ENCODE measurements at places on chromosomes 1 and 21.

DNA sequence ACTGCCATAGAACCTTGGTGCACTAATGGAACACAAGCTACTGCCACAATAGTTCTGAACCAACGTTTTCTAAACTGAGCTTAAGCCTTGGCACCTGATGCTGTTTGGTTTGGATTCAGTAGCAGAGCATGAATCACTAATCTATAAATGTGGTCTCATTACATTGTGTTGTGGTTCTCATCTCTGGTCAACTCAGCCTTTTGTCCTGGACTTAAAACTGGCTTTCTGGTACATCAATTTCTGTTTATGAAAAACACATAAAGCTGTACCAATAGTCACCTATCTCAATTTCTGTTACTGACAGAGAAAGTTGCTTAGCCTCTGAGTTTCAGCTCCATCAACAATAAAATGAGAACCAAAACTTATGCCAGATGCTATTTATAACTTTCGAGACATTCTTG is 197.5 kb upstream of the KIAA0040 start:
- no peak for DNase-seq

- no peak for DNase-seq
Measured at GRCh38 chr1:225544263-225544662, 108.7 kb downstream of the ENAH start.

DNA sequence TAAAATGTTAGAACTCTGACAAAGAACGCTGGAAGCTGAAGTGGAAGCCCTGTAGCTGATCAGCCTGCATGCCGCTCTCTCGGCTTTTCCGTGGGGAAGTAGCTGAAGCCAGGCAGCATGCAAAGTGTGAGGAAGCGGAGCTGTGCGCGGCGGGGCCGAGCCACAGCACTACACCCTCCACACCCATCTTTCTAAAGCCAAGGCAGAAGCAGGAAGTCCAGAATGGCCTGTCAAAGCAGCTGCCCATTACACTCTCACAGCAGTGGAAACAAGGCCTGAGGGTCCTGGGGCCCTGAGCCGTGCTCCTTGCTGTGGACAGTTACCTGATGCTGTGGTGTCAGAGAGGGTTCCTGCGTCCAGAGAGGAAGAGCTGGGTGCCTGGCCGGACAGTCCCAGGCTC is 69.6 kb downstream of the UBR4 start:
- no peak for DNase-seq

DNA sequence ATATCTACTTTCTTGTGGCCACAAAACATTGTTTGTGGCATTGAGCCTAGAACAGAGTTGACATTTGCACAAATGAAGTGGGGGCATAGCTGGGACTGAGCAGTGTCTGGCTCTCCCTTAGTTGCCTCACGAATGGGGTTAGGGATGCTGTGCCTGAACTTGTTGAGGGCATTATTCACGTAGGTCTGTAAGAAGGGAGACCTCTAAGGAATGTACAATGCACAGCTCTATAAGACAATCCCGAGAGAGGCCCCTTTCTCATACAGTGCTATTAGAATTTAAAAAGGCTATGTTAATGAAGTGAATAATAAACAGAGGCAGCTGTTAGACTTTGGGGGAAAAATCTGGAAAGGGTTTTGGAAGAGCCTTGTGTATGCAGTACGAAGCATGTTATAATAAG is 118.4 kb upstream of the DEPDC1 start:
- DNase-seq: no peak

DNA sequence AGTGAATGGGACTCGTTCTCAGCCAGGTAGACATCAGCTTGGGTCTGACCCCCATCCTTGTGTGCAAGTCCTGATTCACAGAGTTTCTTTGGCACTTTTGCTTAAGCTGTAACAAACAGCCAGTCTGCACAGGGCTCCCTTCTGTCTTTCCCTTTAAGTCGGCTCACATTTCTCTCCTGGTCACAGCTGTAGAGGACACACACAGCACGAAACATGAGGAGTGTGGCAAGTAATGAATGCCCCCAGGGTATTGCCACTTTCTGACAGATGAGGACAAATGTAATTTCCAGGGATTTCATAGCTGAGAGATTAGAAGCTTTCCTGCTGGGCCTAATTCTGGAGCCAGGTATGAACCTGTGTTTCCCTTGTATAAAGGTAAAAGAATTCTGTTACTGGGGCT is 423.5 kb downstream of the KIF26B start:
- no peak for DNase-seq

All from nephron progenitor cell (in vitro differentiated cells).